Epithelial cell of proximal tubule (primary cell): ENCODE measurements at places on chromosomes 5 and 9.

DNA sequence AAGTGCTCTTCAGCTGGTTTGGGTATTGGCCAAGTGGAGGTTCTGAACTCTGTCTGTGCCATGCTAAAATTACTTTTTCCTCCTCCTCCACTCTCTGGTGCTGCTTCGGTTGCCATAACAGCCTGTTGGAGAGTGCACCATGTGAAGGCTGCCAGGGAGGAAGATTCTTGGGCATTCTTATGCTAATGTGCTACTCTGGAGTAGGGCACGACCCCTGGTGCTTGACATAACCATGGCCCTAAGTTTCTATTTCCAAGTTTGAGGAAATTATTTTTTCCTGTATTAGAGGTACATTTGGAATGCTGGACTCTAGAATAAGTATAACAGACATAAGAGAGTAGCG is 111.6 kb downstream of the ARHGAP26 start:
- DNase-seq = no peak

- no peak for DNase-seq
Observed at GRCh38 chr5:116379306-116379705, 195.3 kb downstream of the SEMA6A start.

- DNase-seq = no peak
Observed at GRCh38 chr9:27053369-27054022, 48.0 kb upstream of the LRRC19 start.

GRCh38 chr5:126339215-126339805 is 83.9 kb upstream of the GRAMD2B start:
- DNase-seq = no peak

DNA sequence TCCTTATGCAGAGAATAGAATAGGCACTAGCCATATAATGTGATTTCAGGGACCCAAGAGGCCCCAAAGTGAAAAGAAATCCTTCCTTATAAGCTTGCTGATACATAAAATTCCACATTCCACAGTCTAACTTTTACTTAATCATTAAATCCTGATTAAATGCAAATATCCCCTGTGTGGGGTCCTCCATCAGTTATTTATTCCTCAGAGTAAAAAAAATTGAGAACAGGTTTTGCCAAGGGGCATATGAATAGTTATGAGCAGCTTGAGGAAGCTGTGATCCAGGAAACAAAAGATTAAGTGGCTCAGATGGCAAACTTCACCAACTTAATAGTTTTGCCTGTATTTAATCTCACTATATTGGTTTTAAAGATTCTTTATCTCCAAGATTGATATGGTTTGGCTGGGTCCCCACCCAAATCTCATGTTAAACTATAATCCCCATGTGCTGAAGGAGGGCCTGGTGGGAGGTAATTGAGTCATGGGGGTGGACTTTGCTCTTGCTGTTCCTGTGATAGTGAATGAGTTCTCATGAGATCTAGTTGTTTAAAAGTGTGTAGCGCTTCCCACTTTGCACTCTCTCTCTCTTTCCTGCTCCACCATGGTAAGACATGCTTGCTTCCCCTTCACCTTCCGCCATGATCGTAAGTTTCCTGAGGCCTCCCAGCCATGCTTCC is 324.9 kb downstream of the NPR3 start:
- no peak for DNase-seq

DNA sequence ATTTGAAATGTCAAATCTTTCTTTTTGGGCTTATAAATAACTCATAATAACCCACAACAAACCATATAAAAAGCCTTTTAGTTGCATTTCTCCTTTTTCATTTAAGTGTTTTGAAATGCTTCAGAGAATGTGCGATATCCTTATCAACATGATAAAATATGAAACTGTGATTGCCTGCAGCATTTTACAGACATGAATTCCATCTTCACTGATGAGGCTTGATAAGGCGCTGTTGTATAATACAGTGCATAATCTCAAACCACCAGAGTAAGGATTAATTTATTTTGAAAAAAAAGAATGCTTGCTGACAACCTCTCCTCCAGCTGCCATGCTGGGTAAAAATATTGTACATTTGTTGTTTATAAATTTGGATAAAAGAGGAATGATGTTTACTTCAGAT is 216.8 kb downstream of the PBX3 start:
- DNase-seq = no peak

DNA sequence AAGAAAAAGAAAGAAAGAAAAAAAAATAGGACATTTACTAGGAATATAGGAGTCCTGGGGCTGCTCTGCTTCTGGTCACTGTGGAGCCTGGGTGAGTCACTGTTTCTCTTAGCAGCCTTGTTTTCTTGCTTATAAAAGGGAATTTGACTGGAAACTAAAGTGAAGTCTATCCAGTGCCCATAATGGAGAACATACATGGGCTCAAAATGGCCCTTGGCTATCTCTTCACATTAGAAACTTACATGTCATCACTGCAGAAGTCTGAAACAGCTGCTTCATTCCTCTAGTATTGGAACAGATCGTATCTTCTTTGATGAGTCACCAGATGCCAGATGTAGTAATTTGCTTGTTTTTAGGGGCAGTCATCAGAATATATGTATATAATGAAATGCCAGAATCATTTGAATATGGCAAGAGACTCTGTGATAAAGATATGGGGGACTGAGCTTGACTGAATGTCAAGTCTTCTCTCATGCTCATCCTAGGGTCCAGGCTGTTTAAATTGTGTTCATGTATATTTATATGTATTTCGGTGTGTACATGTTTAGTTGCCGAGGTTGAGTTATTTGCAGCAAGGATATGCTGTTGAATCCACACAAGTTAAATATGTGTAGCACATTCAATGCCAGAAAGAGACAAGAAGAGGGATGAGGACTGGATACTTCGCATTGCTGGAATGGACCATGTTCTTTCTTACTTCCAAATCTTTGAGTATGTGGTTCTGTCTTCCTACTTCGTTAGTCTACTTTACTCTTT is 56.7 kb downstream of the SGCD start:
- no peak for DNase-seq

DNA sequence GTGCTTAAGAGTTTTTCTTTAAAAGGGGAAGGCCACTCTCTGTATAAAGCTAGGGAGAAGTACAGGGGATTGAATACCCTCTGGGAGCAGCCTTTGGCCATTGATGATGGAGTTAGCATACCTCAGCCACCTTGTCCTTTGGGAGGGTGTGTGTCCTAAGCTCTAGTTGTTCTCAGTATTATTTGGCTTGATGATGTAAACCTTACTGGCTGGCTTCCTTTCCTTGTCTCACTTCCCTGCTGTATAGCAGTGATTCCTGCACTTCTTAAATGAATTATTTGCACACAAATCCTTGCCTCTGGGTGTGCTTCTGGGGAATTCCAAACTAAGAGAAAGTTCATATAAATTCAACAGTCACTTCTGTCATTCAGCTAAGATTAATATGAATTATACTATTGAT is 234.9 kb upstream of the RIOK2 start:
- no peak for DNase-seq

DNA sequence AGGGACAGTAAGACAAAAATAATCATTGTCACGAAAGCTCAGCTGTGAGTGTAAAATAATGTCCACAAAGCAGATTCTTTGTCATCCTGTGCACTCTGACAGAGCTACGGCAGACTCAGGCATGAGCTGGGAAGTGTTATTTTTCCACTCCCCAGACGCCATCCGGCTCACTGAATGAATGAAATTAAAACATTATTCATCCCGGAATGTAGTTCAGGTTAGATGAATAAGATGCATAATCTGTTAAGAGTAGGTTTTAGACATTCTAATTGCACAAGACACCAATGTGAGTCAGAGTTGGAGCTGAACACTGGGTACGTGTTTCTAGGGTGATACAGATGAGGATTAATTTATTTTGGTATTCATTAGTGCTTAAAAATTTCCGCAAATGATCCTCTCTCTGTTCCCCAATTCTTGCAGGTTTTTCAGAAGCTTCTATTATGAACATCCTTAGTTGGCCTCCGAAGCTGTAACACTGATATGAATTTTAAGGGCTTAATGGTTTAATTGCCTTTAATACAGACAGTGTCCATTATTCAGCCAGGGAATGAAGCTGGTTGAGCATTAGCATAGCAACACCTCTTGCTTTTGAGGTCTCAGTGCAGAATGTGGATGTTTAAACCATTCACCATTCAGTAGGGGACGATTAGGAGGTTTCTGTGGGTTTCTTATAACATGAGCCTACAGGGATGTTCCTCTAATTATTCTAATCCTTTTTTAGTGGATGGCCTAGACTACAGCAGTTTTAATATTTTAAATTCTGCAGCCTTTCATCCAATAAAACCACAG is 65.6 kb upstream of the FRRS1L start:
- DNase-seq = no peak

- no peak for DNase-seq
Observed at GRCh38 chr5:55308254-55308836, 556 bp downstream of the MTREX start.

DNA sequence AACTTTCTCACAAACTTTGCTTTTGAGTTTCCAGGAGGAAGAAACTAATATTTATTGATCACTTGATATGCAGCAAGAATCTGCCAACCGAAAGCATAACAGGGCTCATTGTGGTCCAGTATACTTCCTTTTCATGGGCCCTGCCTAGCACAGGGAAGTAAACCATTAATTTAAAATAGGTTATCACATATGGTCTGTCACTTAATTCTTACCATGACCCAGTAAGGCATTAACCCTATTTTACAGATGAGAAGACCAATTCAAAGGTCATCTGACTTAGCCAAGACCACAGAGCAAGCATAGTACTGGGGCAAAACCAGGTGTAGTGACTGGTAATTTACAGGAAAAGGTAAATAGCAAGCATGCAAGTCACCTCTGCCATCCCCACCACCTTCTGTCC is 336.9 kb upstream of the DMAC1 start:
- no peak for DNase-seq

- no peak for DNase-seq
Observed at GRCh38 chr9:79616013-79616412, 44.2 kb downstream of the TLE4 start.

GRCh38 chr5:109005297-109006009 is 257.8 kb downstream of the FER start:
- no peak for DNase-seq

DNA sequence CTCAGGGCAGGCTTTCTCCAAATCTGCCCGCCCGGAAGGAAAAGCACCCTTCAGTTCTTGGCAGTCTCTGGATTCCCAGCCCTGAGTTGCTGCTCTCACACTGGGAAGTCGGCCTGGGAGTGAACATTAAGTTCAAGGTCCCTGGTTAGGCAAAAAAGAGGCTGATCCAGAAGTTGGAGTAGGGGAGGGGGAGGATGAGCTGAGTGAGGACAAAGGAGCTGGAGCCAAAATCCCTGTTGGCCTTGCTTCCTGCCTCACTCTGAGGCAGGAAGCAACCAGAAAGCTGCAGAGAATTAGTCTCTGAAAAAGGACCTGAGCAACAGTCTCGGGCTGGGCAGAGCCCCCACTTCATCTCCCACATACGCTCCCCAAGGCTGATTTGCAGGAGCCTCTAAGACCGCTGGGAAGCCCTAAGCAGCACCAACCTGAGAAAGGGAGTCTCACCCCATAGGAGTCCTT is 15.0 kb upstream of the RPS14 start:
- no peak for DNase-seq

GRCh38 chr9:127172066-127172707 is 49.8 kb upstream of the ANGPTL2 start:
- DNase-seq = no peak

GRCh38 chr5:134917070-134917815 is 12.3 kb downstream of the PCBD2 start:
- no peak for DNase-seq

DNA sequence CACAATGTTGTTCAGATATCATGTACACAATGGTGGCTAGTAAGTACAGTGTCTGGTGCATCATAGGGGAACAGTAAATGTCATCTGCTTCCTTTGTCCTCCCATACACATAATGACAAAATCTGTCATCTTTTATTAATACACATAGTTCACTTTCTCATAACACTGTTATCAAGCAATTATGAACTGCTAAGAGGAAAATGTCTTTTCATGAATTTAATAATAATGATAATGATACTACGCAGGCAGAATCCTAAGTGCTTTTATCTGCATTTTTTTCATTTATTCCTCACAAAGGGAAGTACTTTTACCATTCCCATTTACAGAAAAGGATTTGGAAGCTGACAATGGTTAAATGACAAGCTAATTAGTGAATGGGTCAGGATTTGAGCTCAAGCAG is 35.7 kb downstream of the DPYSL3 start:
- no peak for DNase-seq

- no peak for DNase-seq
Observed at GRCh38 chr9:76882686-76883085, 23.2 kb downstream of the PRUNE2 start.

GRCh38 chr9:33878691-33879366 is 61.9 kb downstream of the UBE2R2 start:
- DNase-seq = no peak

DNA sequence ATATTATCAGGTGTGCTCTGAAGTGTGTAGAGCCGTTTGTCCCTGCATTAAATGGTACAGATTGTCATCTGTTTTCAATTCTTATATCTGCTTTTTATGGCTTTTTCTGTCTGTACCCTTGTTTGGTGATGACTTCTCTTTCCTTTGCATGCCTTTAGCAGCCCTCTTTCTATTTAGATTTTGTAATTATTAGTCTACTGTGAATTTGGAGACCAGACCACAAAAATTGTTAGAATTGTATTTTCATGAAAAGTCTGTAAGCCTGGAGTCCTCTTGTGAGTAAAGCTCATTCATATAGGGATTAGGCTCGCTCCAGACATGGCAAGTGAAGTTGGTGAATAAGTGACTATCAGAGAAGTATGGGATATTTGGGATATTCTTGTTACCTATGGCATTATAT is 41.7 kb downstream of the NFX1 start:
- DNase-seq = no peak

GRCh38 chr5:96220610-96221390 is 212.2 kb downstream of the PCSK1 start:
- no peak for DNase-seq

DNA sequence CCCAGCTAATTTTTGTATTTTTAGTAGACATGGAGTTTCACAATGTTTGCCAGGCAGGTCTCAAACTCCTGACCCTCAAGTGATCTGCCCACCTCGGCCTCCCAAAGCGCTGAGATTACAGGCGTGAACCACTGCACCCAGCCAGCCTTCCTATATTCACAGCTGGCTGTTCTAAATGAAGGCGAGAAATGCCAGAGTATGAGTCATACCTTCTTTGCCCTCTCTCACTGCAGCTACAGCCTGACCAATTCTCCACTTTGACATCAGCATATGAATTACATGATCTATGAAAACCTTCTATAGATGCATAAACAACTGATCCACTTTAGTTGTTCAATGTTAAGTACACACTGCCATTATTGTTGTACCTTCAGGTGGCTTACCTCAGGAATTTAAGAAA is 14.5 kb downstream of the APTX start:
- DNase-seq = no peak
